ENCODE measurements at places on chromosomes 5 and 9.

DNA sequence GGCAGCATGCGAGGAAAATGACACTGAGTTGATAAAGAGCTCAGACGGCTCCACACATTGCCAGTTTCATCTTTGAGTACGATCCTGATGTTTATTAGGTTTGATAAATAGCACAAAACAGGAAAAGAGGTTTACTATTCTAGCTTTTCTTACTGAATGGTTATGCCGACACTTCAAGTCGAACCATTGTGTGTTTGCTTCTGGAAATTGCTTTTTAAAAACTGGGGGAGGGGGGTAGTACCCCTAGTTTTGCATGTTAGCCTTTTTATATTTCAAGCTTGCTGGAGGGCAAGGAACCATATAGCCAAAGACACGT is 5.2 kb downstream of the PTCH1 start:
- no peak for DNase-seq

DNA sequence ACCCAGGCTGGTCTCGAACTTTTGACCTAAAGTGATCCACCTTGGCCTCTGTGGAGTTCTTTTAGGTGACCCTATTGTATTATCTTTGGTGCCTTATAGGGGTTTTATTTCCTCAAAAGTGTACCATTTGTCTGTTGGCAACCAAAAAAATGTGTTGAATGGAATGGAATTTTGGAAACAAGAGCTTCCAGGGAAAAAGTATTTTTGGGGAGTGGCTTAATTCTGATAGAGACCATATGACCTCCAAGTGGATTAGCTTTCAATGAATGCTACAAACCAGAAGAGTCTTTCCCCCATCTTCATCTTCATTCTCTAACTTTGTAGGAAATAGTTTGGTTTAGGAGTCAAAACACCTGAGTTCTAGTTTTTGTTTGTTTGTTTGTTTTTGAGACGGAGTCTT is 3.4 kb upstream of the OGN start:
- DNase-seq: no peak

DNA sequence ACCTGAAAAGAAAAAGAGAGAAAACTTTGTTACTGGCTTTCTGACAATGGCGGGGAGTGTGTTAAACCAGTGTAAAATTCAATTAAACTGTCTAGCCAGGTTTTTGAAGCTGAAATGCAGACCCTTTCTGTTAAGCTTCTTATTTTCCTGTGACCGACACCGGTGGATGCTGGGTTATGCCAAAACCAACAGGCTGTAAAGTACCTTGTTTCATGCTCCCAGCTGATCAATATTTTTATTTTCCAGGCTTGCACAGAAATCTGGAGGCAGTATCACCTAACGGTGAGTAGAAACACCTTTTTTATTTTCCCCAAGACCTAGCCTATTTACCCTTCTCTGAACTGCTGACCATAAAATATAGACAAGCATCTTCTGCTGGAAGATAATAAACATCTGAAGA is 94.9 kb upstream of the GRHPR start:
- no peak for DNase-seq

DNA sequence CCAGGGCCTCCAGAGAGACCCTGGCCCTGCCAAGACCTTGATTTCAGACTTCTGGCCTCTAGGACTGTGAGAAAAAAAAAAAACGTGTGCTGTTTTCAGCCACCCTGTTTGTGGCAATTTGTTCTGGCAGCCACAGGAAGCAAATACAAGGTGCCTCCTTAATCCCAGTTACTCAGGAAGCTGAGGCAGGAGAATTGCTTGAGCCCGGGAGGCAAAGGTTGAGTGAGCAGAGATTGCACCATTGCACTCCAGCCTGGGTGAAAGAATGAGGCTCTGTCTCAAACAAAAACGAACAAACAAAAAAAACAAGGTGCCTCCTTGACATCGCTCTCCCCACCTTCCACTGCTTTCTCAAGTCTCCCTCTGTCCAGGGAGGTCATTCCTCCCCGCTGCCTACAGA is 98.0 kb downstream of the GABBR2 start:
- DNase-seq: no peak

GRCh38 chr5:90871391-90871991 is 312.9 kb downstream of the ADGRV1 start:
- no peak for DNase-seq

All from COLO829 (cell line).